ENCODE measurements at places on chromosomes 3 and 15. TPM values are rescaled to one million over a fixed set of nuclear protein-coding genes. Genes with fewer than 3 reads are reported as not detected.

Gene SLC24A5
- total RNA-seq = not detected

Gene ITIH4
- 5.9 TPM for total RNA-seq

Gene CHL1
- 25.8 TPM for total RNA-seq

Gene RLBP1
- total RNA-seq = not detected

Gene REC114
- total RNA-seq = not detected

Gene LRTM1
- total RNA-seq = not detected

Gene CD200
- total RNA-seq = 3.9 TPM

Gene EXOSC7
- total RNA-seq = 56.2 TPM

Gene ACTRT3
- total RNA-seq = 1.7 TPM

Gene UNC13C
- not detected for total RNA-seq

Gene GRK7
- 0.98 TPM for total RNA-seq

Gene ATP10A
- 3.2 TPM for total RNA-seq

Gene FHIT
- total RNA-seq = 7.9 TPM

Gene GPR149
- total RNA-seq = not detected

Gene LMAN1L
- not detected for total RNA-seq

Gene KCNMB3
- total RNA-seq = 1.2 TPM

Gene SEMA3B
- total RNA-seq = 32.9 TPM
